ENCODE measurements at places on chromosomes 3 and 15.

- no peak overlapping the region for H3K27ac ChIP-seq
- DNase-seq, result no peak
- H3K27me3 ChIP-seq, result no peaks in the 10 kb centered on the region
- H3K4me3 ChIP-seq, result no peak overlapping the region
Observed at GRCh38 chr3:183033746-183034145, 53.4 kb upstream of the DCUN1D1 start.

- H3K27ac ChIP-seq, result no peak overlapping the region
- no peaks in the 10 kb centered on the region for H3K27me3 ChIP-seq
- H3K4me3 ChIP-seq, result no peak overlapping the region
- H3K36me3 ChIP-seq, result no peaks in the 10 kb centered on the region
Observed at GRCh38 chr15:39774688-39775267, 7.9 kb downstream of the FSIP1 start.

- peaks cover 26% of the 10 kb centered on the region for H3K4me1 ChIP-seq
- H3K27me3 ChIP-seq, result no peaks in the 10 kb centered on the region
- H3K27ac ChIP-seq, result no peak overlapping the region
- DNase-seq, result no peak
- H3K4me3 ChIP-seq, result no peak overlapping the region
Observed at GRCh38 chr15:64580696-64581407, 120.5 kb downstream of the ZNF609 start.

GRCh38 chr3:46367811-46368210, 2.9 kb upstream of the CCR5 start:
- H3K4me1 ChIP-seq, result no peaks in the 10 kb centered on the region
- no peak overlapping the region for H3K27ac ChIP-seq
- no peak for DNase-seq
- H3K27me3 ChIP-seq, result no peaks in the 10 kb centered on the region
